WTC11 (cell line): ENCODE measurements at places on chromosomes 5 and 9.

GRCh38 chr5:99005506-99005905, 76.7 kb upstream of the CHD1 start:
- no peak for DNase-seq

GRCh38 chr5:15131909-15132308, 260.3 kb upstream of the ANKH start:
- no peak for DNase-seq

DNA sequence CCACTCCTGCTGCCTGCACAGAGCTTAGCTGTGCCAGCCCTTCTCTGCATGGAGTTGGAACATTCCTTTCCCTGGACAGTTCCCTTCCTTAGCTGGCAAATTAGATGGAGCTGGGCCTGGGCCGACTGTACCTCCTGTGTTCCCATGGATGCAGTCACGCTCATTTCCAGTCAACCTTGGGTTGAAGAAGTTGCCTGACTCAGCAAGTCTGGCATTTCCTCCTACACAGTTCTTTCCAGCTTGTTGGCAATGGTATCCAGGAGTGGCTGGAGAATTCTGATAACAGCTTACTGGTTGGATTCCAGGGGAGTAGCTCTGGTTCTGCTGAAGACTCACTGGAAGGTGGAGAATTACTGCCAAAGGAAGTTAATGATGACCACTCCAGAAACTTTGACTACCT, 9.2 kb upstream of the TAF1L start:
- DNase-seq: no peak

DNA sequence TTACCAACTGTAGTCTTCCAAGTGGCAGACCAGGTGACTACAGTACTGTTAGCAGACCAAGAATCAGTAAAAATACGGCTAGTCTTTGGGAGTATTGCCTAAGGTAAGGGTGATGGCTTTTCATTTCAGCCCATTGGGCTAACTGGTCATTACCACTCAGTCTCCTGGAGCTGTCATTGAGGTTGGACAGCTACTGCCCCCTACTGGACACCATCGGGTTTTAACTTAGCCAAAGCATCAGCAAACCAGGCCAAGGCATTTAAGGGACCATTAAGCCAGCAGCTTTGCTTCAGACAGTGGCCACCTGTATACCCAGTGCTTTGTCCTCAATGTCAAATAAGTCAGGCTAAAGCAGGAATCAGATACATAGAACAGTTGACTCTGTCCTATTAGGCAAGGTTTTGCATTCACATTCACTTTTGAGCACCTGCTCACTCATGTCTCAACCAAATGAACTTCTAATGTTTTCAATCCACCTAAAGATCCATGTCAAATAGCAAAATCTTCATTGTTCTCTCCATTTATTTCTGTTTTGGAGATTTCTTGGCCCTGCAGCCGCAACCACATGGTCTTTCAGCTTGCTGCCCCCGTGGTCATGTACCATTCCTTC, 117.2 kb downstream of the INVS start:
- peak; percentile 83 for DNase-seq

DNA sequence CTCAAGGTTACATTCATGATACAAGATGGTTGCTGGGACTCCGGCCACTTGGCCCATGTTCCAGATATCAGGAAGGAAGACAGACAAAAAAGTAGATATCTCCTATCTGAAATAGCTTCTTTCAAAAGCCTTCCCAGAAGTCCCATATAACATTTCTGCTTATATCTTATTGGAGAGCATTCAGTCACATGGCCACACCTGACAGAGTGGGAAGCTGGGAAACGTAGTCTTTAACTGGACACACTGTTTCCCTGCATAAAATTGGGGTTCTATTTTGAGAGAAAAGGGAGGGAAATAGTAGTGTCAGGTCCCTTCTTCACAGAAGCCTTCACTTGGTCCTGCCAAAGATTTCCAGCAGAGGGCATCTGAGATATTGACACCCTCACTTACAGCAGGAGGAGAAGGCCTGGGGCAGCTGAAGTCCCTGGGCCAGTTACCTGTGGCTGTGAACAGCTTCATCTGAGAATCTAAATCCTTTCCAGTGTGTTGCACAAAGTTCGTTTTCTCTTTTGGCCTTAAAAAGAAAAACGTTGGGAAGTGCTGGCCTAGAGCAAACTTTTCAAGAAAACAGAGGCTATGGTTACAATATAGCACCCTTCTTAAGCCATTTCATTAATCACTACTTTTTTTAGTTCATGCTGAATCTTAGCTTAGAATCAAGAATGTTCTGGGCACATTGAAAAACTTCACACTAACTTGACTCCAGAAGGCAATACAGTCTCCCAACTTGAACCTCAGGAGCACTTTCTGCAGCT, 33.5 kb downstream of the SPEF2 start:
- peak; percentile 59 for DNase-seq

DNA sequence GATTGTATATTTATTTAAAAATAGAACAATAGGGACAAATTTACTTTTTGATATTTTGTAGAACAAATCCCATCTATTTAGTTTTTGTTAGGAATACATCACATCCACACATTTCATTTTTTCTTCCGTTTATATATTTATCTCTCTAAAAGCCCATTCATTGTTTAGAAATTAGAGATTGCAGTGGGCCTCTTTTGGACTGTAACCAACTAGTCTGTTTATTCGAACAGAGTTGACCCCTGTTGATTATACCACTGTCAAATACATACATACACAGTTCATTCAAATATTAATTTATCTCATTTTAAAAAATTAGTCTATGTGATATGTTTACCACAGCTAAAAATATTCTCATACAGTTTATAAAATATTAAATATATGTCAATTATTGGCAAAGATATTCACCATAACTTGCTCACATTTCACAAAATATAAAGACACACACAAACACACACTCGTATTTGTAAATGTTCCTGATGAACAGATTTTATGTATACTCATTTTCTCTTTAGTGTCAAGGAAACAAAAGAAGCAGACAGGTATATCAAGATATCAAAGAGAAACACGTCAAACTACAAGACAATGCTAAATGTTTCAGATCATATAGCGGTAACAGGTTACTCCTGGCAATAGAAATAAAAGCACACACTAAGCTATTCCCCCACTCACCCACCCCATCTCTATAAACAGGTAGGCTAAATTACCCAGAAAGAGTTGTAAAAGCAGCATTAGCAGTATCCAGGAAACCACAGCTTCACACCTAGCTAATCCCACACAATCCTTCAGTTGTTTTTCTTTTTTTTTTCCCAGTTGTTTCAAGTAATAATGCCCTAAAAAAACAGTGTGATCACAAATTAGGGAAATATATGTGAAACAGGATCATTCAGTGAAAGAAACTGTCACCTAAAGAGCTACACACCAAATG, 283.9 kb downstream of the ADAMTS6 start:
- no peak for DNase-seq

DNA sequence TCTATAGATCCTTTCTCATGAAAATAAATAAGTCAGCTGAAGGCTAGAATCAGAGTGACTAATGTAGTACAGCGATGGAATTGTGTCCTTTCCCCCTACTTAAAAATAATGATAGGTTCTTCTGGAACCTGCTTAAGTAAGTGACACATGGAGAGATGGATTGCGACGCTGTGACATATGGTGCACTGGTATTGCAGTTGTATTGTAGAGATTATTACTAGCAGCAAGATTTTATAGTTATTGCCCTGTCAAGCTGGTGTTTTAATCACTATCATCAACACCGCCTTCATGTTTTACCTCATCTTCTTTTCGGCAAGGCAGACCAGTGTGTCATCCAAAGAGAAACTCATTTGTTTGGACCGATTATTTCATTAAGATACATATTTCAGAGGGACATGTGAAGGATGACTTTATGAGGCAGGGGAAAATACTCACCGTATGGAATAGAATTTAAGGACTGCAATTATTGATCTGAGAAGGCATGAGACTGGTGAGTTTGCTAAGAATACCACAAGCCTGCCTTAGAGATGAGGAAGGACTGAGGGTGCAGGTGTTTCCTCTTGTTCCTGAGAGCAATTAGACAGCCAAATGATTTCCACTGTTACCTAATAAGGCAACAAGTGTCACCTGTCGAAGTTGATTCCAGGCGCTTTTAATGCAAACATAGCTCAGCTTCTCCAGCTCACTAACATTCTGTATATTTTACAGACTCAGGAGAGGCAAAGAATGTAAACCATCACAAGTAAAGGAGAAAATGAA, 1855.5 kb downstream of the MAT2B start:
- DNase-seq: no peak

DNA sequence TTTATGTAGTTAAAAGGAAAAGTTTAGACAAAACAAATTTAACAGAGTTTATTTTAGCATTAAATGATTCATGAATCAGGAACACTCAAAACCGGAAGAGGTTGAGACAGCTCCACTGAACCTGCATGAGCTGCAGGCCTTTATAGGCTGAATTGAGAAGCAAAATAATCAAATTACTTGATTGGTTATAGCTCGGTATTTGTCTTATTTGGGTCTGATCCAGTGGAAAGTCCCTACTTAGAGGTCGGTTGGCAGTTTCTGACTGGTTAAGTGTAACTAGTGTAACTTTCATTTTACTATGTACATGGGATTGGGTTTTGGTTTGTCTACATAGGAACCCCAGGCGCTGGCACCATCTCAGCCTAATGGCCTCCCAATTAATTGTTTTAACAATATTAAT, 74.1 kb upstream of the PIK3R1 start:
- DNase-seq: no peak

DNA sequence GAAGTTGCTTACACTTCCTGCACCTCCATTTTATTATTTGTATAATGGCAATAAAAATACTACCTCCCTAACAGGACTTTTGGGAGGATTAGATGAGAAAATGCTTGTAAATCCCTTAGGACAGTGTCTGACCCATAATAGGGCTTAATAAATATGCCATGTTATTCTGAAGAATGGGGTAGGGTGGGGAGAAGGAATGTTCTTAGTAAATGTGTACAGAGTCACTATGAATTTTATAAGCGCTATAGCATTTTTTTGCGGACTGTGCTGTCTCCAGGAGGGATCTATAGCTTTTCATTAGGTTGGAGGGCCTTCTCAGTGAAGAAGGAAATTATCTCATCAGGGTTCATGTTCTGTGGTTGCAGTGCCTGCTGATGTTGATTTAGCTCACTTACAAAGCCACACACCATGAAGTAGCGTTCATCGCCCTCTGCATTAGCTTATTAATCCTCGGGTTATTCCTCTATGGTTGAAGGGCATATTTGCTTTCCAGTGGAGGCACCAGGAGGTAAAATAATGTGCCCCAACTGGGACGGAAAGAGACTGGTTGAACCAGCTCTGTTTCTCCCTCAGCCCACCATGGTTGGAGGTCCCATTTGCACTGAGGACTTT, 497.1 kb downstream of the ARHGEF28 start:
- no peak for DNase-seq

- DNase-seq: no peak
Observed at GRCh38 chr5:127696683-127697082, 6.5 kb upstream of the CCDC192 start.

DNA sequence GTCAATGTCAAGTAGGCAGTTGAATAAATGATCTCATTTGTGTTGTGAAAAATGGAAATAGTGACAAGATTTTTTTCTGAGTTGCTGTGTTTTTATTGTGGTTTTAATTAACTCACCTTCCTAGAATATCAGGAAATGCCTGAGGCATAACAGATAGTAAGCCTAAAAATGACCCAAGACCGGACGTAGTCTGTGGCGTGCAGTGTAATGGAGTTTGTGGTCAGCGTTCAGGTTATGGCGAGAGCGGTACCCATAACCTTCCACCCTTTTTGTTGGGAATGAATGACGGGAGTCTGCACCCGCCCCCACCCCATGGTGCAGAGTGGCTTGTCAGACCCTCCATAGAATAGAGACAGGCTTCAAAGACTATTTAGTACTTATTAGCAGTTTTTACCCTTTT, 119.3 kb downstream of the GALNT10 start:
- no peak for DNase-seq

DNA sequence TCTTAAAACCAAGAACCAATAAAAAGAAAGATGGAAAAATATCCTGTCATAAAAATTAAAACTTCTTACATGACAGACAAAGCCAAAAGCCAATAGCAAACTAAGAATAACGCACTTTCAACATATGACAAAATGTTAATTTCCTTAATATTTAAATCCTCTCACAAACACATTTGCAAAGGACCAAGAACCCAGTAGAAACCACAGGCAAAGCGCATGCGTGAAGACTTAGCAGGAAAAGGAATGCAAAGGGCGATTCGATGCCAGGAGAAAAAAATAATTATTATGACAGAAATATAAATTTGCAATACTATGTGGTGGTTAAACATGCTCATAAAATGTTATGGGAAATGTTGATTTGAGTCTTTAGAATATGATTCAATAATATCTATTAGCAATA, 39.9 kb upstream of the OLFM1 start:
- DNase-seq: no peak
